ENCODE measurements at places on chromosomes 3 and 15. TPM values are rescaled to one million over a fixed set of nuclear protein-coding genes. Genes with fewer than 3 reads are reported as not detected.

DNA sequence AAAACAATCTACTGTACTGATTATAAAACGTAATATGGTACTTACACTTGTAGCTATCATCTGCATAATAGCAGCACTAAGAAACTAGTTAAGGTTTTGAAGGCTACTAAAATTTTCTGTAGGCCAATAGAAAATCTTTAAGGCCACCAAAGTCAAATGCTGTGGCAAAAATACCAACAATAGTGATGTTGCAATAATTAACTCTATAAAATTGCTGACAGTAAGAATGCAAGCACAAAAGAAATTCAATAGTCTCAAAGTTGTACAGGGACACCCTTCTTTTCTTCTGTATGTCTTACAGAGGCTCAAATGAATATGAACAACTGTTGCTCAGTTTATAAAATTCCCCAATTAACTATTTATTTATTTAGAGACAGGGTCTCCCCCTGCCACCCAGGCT, 62.0 kb downstream of the TMCC1 start:
- DNase-seq: no peak

DNA sequence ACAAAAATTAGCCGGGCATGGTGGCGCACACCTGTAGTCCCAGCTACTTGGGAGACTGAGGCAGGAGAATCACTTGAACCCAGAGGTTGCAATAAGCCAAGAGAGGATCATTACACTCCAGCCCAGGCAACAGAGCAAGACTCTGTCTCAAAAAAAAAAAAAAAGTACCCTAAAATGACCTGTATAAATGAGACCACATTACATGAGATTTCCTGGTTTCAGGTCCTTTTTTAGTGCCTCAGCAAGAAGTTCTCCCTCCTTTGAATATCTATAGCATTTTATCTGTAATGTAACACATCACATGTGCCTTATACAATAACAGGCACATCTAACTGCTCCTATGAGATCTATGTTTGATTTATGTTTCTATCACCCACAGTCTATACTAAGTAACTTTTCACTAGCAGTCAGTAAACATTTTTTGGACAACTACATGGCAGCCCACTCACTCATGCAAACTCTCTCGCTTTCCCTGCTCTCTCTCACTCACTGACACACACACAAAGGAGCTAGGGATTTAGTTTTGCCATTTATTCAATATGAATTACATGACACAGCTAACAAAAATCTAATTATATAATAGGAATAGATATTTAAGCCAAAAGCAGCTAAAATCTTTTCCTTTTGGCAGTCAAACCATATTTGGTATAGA, 34.1 kb downstream of the ADAM10 start:
- DNase-seq: no peak

DNA sequence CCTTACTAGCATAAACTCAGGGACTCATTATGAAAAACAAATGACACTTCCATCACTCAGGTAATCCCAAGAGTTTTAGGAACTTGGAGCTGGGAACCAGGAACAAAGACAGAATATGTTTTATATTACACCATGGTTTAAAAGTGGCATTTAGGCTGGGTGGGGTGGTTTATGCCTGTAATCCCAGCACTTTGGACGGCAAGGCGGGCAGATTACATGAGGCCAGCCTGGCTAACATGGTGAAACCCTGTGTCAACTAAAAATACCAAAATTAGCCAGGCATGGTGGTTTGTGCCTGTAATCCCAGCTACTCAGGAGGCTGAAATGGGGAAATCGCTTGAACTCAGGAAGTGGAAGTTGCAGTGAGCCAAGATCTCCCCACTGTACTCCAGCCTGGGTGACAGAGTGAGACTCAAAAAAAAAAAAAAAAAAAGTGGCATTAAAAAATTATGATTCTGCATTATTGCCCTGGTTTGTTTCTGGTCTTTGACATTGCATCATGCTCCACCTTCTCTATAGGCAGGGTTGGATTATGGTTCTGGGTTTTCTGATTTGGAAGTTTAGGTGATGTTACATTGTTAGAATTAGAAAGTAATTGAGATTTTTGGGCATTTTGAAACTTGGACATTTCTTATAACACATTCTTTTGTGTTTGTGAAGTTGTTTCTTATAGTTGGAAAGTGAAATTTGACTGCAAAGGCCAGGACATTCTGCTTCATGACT, 19.0 kb downstream of the SQOR start:
- no peak for DNase-seq

- no peak for DNase-seq
These were observed 207.5 kb downstream of the IL20RB start for GRCh38 chr3:137165117-137165806.

DNA sequence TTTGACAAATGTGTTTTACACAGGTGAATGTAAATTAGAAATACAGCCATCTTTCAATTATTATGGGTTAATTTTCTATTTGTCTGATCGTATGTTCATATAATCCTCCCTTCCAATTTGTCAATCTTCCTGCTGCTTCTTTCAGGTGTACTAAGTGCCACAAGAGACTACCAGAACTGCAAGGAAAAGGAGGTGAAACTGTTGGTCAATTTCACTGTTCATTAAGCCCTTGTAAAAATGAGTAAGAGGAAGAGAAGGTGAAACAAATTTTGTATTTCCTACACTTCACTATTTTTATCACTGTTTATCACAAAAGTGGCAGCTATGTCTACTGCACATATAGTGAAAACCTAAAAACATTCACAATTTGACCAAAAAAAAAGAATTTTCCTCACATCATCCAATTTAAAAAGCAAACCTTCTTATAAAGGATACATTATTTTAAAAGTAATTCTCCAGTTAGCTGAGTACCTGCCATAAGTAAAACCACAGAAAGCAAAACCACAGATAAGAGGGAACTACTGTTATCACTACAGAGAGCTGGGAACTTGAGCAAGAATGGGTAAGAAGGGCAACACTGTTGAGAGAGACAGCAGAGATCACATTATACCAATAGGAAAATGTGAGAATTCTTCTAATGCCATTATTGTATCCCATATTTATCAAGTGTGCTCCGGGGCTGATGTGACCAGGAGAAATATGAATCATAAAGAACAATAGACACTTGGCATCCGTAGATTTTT, 163.0 kb downstream of the TBC1D5 start:
- no peak for DNase-seq

GRCh38 chr3:166455744-166456143, 618.5 kb upstream of the BCHE start:
- no peak for DNase-seq

GRCh38 chr15:92115834-92116233, 262.3 kb downstream of the SLCO3A1 start:
- no peak for DNase-seq

- DNase-seq: no peak
These were observed 1340.1 kb upstream of the EPHA6 start for GRCh38 chr3:95474338-95474737.

DNA sequence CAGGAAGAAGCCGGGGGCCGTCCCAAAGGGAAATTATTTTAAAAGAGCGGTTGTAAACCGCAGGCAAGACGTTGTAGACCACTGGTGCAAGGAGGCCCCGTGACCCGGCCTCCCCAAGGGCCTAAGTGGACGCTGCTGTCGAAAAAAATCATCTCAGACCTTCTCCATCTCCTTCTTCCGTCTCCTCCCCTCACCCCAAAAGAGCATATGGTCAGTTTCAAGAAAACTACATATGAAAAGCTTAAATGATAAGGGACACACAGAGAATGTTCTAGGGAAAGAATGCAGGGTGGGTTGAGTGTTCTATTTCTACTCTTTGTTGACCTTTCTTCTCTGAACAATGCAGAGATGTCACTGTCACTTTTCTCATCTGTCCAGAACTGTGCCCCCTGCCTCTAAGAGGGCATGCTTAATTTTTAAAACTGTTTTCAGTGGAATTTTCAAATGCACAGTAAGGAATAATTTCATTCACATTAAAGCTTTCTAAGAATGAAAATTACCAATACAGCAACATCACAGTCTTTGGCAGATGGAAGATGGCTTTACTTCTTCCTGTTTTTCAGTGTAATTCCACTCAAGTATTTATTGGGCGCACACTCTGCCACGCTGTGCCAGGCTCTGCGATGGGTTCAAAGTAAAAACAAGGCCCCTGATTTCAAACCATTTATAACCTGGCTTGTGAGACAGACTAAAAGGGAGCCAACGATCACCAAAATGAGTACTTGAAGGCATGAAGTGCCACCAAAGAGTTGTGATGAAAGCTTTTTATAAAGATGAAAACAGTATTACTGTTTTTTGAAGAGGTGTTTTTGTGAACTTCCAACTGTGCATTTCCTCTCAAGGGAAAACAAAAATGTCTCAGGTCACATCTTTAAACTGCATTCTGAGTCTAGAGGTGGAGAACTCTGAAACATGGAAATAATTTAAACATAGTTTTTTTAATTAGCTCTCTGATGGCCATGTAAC, 891 bp upstream of the TOP2B start:
- DNase-seq: peak; percentile 57

- DNase-seq: no peak
These were observed 16.5 kb downstream of the ALPK3 start for GRCh38 chr15:84833447-84834228.

DNA sequence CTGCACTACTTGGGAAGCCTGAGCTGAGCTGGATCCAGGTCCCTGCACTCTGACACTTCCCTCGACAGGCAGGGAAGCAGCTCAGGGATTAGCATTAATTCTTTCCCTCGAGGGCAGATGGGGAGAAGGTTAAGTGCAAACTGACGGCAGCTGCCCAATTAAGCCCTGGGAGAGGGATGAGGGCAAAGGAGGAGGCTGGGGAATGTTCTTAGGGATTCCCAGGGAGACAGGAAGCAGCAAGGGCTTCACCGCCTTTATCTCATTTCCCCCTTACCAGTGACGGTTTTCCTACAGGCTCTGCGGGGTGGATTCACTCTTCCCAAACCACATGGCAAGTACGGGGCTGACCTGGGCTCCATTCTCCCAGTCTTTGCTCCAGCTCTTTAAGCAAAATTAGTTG, 519.0 kb upstream of the PROK2 start:
- no peak for DNase-seq

- no peak for DNase-seq
These were observed 7.1 kb downstream of the SLC25A26 start for GRCh38 chr3:66227915-66228314.

DNA sequence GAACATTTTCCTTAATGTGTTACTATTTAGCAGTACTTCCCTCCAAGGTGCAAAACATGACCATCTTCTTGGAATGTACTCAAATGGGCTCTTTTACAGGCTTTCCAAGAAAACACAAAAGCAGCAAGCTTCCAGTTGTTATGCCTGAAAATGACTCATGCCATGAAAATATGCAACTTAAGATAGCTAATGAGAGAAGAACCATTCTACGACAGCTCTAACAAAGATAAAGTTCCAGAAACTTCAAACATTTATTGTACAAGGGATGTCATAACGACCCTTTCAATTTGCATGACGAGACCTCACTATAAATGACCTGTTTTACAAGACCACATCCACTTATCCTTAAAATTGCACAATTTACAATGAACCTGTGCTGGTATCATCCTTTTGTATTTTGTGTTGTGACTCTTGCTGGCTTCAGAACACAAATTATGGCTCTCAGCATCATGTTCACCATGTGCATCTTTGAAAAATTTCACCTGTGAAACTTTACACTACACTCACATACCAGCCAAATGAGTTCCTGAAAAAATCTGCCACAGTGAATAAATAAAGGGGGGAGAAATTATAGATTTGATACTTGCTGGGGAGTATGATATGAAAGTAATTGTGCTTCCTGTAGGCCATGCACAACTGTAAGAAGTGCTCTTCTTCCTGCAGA, 433.7 kb downstream of the MAGI1 start:
- no peak for DNase-seq

DNA sequence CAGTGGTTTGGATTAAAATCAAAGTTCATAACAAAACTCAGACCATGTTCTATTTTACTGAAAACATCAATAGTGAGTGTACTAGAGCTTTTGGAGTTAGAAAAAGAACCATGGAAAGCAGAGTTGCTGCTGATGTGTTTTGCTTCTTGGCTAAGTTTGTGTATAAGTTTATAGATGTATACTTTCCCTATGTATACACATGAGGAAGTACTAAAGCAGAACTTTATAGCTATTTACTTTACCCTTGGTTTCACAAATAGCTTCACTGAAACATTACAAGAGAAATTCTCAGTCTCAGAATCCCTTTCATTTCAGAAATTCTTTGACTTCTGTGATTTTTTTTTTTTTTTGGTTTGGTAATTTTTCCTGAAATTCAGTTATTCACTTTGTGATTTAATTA, 229.0 kb downstream of the PTPRG start:
- no peak for DNase-seq

DNA sequence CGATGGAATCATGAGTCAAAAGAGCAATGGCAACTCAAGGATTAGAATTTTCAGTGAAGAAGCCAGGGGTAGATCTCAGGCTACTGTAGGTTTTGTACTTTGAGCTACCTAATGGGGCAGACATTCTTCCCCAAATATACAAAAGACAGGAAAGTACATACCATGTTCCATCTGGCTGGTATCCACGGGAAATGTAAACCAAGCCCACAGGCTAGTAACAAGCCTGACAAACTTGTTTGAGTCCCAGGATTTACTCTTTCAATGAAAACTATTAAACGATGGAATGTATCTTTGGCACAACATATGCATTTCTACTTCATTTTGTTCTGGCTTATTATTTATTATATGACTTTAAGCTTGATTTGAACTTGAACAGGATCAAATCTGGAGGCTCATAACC, 44.2 kb upstream of the GOLIM4 start:
- no peak for DNase-seq

DNA sequence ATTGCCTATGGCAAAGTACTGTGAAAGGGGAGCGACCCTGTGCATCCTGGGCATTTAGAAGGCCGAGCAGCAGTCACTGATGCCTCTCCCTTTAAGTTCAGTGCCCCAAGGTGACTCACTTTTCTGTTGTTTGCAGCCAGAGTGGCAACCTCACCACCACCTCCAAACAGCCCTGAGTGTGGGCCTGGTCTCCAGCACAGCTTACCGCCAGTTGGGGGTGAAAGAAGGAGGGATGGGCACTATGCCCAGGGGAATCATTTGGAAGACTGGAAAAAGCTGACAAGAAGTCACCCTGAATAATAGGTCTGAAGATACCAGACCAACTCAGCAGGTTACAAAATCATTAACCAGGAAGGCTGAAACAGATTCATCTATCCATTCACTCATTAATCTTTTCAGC, 571.8 kb downstream of the EPHB1 start:
- DNase-seq: no peak

DNA sequence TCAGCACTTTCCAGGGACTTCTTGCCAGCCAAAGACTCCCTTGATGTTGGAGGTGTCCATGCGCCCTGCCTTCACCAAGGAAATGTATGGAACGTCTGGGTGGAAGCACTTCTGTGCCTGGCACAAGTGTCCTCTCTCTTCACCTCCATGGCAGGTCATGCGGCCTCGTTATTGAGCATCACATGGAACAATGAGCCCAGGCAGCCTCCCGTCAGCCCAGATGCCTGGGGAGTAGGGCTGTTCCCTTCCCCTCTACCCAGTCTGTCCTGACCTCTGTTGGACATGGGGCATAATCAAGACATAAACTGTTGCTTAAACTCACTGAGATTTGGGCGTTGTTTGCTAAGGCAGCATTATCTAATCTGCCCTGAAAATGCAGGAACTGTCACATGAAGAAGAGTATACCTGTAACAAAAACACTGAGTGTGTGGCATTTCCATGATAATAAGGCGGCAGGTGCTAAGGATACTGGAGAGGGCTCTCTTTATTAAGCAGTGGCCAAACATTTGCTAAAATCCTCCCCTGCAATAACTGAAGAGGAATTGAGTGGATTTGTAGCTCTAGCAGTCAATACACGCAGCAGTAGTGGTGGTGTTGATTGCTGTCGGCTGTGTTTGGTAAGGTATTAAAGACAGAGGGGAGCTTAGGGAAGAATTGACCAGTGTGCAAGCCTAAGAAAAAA, 338.2 kb upstream of the ATP10A start:
- no peak for DNase-seq

GOLGA8S gene
- total RNA-seq: not detected

GHSR gene
- not detected for total RNA-seq

KNL1 gene
- total RNA-seq: 40.6 TPM

MAGI1 gene
- 11.0 TPM for total RNA-seq

GOLGA8K gene
- not detected for total RNA-seq

All from G401 (cell line).